HFFc6 (cell line): ENCODE measurements at places on chromosomes 6 and 20. TPM values are rescaled to one million over a fixed set of nuclear protein-coding genes. Genes with fewer than 3 reads are reported as not detected.

DNA sequence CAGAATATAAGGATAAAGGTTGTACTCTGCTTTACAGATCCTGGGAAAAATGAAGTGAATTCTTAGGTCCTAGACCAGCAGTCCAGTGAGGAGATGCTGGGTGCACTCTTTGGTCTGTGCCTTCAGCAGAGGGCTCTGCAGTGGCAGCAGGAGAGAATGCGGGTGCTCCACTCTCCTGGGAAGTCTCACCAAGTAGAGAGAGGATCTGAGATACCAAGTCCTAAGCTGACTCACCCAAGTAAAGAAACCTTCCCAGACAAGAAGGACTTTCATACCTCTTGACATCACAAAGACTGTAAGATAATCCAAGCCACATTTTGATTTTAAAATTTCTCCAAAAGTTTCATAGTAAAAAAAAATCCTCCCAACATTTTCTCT, 116.9 kb upstream of the EMILIN3 start:
- H3K27ac ChIP-seq, result peak overlapping the region; percentile 80
- peaks cover 2% of the 10 kb centered on the region; the same call in 1 of the 2 replicates for H3K27me3 ChIP-seq
- peak; percentile 52 for DNase-seq

- H3K4me3 ChIP-seq, result no peak overlapping the region; the same call in 1 of the 2 replicates
- peaks cover 64% of the 10 kb centered on the region for H3K4me1 ChIP-seq
- H3K36me3 ChIP-seq, result no peaks in the 10 kb centered on the region
- peaks cover 2% of the 10 kb centered on the region; the same call in 1 of the 2 replicates for H3K27me3 ChIP-seq
- H3K27ac ChIP-seq, result peak overlapping the region; percentile 84
Measured at GRCh38 chr6:36246506-36247268, 23.2 kb upstream of the PNPLA1 start.

DNA sequence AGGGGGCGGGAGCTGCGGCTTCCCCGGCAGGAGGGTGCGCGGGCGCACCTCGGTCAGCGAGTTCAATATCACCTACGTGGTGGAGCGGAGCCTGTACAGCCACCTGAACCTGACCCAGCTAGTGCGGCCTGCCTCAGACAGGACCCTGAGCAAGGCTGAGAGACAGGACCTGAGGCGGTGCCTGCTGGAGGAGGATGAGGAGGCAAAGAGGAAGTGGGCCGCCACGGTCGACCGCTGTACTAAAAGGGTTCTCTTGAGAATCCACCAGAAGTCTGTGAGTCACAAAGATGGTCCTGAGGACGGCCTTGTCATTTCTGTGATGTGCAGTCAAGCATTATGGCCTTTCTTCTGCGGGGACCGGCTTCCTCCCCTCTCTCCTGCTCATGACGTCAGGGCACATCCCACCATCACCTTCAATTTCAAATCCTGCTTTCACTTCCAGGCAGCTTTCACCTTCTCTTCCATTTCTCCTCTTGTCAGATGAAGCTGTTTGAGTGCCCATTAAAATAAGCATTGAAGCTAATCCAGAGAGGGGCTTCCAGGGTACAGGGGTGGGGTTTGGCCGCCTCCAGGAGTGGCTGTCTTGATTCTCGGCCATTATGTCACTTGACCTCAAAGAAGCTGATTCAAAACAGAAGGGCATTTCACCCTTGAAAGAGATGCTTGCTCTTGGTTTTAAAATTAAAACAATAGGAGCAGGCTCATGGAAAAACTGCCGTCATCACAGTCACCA, 177.6 kb downstream of the SASH1 start:
- peaks cover 69% of the 10 kb centered on the region for H3K36me3 ChIP-seq
- peak overlapping the region; percentile 96 for H3K27ac ChIP-seq
- H3K4me1 ChIP-seq, result peaks cover 80% of the 10 kb centered on the region
- no peak for DNase-seq
- H3K4me3 ChIP-seq, result peak overlapping the region; percentile 62

DNA sequence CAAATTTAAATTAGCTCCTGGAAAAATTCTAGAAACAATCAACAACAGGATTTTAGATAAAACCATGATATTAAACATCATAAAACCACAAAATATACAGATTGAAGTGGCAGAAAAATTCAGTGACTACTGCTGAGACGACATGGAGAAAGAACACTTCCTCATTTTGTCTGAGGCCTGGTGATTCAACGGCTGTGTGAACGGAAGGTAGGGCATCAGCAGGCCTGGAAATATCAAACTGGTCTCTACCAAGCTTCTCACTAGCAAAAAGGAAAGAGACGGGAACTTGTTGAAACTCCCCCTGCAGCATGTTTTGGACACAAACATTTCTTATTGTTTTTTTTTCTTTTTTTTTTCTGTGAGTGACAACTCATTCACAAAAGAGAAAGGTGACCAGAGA, 58.0 kb upstream of the AHI1 start:
- no peaks in the 10 kb centered on the region for H3K36me3 ChIP-seq
- H3K4me3 ChIP-seq, result no peak overlapping the region
- H3K27me3 ChIP-seq, result peaks cover 2% of the 10 kb centered on the region
- H3K27ac ChIP-seq, result no peak overlapping the region

GRCh38 chr6:53044071-53044470, 21.1 kb upstream of the FBXO9 start:
- H3K36me3 ChIP-seq, result peaks cover 36% of the 10 kb centered on the region
- DNase-seq, result no peak
- H3K4me3 ChIP-seq, result peak overlapping the region; percentile 66
- peak overlapping the region; percentile 82 for H3K27ac ChIP-seq

GRCh38 chr20:17882065-17882833, 86.3 kb downstream of the SNX5 start:
- no peak for DNase-seq
- H3K27me3 ChIP-seq, result peaks cover 3% of the 10 kb centered on the region; the same call in 1 of the 2 replicates

DNA sequence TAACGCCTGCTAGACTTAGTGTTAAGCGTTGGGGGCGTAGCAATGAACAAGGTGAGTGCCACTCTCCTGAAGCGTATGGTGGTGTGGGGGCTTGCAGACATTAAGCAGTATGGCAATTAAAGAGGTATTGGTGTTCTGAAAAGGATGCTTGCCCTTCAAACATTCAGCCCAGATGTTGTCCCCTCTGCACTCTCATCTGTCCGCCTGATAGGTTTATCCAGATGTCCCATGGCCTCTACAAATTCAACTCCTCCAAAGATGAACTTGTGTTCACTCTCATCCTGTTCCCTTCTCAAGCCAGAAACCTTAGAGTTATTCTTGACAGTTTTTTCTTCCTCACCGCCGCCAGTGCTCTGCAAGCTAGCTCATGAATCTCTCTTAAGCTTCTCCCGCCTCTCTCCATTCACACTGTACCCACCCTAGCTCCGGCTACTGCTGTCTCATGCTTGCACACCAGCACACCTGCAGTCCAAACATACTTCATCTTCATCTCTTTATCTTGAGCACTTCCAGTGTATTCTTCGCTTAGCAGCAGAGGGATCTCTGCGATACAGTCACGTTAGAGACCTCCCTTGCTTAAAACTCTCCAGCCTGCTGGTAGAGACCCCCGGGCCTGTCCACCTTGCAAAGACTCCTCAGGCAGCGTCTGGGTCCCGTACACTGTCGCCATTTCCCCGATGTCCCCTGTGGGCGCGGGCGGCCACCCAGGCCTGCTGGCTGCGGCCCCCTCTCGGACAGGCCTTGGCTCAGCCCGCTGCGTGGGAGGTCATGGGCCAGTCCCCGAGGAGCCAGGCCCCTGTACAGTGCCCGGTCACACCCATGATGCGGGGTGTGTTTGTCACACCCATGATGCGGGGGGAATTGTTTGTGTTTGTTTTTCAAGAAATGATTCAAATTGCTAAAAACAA, 962 bp downstream of the DDX27 start:
- H3K36me3 ChIP-seq, result peaks cover 19% of the 10 kb centered on the region
- peak overlapping the region; percentile 97 for H3K4me3 ChIP-seq
- peak overlapping the region; percentile 89 for H3K27ac ChIP-seq
- no peaks in the 10 kb centered on the region; the same call in 1 of the 2 replicates for H3K27me3 ChIP-seq
- no peak for DNase-seq

- no peak for DNase-seq
- no peaks in the 10 kb centered on the region for H3K27me3 ChIP-seq
- H3K36me3 ChIP-seq, result no peaks in the 10 kb centered on the region
- H3K27ac ChIP-seq, result no peak overlapping the region
Measured at GRCh38 chr6:13370623-13371022, 42.3 kb upstream of the TBC1D7 start.

GRCh38 chr6:170083236-170084051, 207.4 kb downstream of the DLL1 start:
- no peak for DNase-seq
- no peaks in the 10 kb centered on the region for H3K4me1 ChIP-seq
- peaks cover 5% of the 10 kb centered on the region for H3K36me3 ChIP-seq
- no peak overlapping the region for H3K27ac ChIP-seq
- peaks cover 2% of the 10 kb centered on the region; the same call in 1 of the 2 replicates for H3K27me3 ChIP-seq

DNA sequence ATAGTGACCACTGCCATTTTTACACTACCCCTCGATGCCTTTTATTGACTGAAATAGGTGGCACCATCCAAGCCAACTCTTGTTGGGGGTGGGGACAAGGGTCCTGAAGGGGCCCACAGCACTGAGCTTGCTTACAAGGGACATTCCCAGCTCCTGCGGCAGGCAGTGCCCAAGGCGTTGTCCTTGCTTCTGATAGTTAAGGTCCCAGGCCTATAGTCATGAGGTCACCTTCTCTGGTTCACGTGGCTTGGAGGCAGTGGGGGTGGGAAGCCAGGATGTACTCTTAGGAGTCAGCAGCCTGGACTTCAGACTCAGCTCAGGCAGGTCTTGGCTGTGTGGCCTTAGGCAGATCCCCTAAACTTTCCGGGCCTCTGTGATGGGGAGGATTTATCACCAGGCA, 48.6 kb downstream of the TOX2 start:
- H3K27me3 ChIP-seq, result peaks cover 3% of the 10 kb centered on the region; the same call in 1 of the 2 replicates
- peak overlapping the region; percentile 42 for H3K27ac ChIP-seq
- peaks cover 19% of the 10 kb centered on the region for H3K36me3 ChIP-seq
- H3K4me1 ChIP-seq, result peaks cover 40% of the 10 kb centered on the region

- H3K27ac ChIP-seq, result no peak overlapping the region
- peaks cover 1% of the 10 kb centered on the region; the same call in 1 of the 2 replicates for H3K27me3 ChIP-seq
Measured at GRCh38 chr6:64547594-64548268, 912.1 kb downstream of the PHF3 start.

- H3K4me3 ChIP-seq, result no peak overlapping the region
- H3K27me3 ChIP-seq, result peaks cover 21% of the 10 kb centered on the region
- no peaks in the 10 kb centered on the region for H3K4me1 ChIP-seq
- H3K36me3 ChIP-seq, result no peaks in the 10 kb centered on the region
Measured at GRCh38 chr20:251354-251753, 6.2 kb upstream of the DEFB132 start.

DNA sequence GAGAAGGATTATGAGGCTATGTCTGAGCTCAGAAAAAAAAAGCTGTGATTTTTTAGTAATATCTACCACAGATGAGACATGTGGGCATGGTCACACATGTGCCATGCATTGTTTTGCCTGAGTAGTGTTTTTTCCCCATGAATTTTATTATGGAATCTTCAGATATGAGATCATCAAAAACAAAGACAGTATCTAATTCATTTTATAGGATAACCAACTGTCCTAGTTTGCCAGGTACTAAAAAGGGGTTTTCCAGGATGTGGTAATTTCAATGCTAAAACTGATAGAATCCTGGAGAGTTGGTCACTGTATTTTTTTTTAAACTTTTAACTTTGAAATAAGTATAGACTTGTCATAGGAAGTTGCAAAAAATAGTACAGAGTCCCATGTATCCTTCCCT, 127.4 kb upstream of the MAP3K7 start:
- H3K27me3 ChIP-seq, result no peaks in the 10 kb centered on the region
- H3K4me1 ChIP-seq, result no peaks in the 10 kb centered on the region
- DNase-seq, result no peak
- no peak overlapping the region for H3K4me3 ChIP-seq
- H3K27ac ChIP-seq, result no peak overlapping the region

DNA sequence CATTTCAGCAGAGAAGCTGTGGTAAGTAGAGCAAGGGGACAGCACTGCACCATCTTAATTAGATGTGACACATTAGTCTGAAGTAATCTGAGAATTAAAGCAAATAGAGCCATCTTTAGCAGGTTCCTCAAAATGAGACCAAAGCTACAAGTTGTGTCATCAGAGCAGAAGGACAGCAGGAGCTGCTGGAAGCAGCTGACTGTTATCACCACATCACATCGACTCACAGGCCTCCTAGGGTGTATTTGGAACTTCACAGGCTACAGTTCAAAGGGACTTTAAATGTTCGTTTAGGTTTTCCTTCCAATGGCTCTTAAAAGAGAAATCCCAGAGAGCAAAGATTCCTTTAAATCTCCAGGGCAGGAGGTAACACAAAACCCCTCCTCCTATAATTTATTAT, 69.5 kb downstream of the LCA5 start:
- H3K27me3 ChIP-seq, result no peaks in the 10 kb centered on the region; the same call in 1 of the 2 replicates
- no peaks in the 10 kb centered on the region for H3K36me3 ChIP-seq
- H3K4me3 ChIP-seq, result peak overlapping the region; percentile 44

GRCh38 chr6:11460837-11461661, 76.5 kb upstream of the TMEM170B start:
- no peak overlapping the region for H3K4me3 ChIP-seq
- peaks cover 4% of the 10 kb centered on the region for H3K27me3 ChIP-seq
- DNase-seq, result no peak
- H3K4me1 ChIP-seq, result peaks cover 8% of the 10 kb centered on the region
- H3K36me3 ChIP-seq, result peaks cover 5% of the 10 kb centered on the region; the same call in 1 of the 2 replicates

DNA sequence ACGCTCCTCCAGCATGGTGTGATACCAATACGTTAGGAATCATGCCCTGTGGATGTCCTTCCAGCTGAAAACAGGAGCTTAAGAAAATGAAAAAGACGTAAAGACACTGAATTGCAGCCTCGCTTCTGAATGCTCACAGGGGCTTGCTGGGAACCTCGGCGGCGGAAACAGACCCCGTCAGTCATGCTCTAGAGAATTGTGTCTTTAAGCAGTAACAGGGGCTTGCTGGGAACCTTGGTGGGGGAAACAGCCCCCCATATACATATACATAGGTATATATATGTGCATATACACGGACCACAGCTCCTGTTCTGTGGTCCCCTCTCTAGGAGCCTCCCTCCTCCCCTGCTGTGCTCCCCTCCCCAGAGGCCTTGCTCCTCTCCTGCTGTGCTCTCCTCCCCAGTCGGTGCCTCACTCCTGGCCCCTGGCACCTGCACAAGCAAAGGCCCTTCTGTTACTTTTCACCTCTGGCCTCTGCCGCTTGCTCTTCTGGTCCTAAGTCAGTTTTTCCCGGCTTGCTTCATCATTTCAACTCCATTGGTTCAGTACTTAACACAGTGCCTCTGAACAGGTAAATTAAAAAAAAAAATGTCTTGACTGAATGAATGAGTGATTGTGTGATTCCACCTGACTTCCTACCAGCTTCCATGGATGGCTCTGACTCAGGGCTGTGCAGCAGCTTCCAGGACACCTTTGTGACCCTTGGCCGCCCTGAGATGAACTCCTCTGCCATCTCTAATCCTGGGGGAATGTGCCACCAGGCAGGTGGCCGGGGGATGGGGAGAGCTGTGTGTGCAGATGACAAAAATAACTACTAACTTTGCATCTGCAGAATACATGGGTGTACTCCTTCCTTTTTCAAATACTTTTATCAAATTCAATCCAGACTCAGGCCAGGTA, 246.1 kb downstream of the SMOC2 start:
- H3K4me1 ChIP-seq, result no peaks in the 10 kb centered on the region
- no peak for DNase-seq
- no peaks in the 10 kb centered on the region for H3K27me3 ChIP-seq
- H3K36me3 ChIP-seq, result no peaks in the 10 kb centered on the region
- no peak overlapping the region for H3K4me3 ChIP-seq

GRCh38 chr6:167667204-167668018, 159.3 kb upstream of the AFDN start:
- H3K27me3 ChIP-seq, result peaks cover 4% of the 10 kb centered on the region
- peaks cover 26% of the 10 kb centered on the region for H3K36me3 ChIP-seq
- no peak for DNase-seq

- H3K4me3 ChIP-seq, result no peak overlapping the region
- no peaks in the 10 kb centered on the region for H3K27me3 ChIP-seq
- no peak for DNase-seq
Measured at GRCh38 chr6:163513570-163514166, 99.2 kb downstream of the QKI start.

TGM2 gene
- total RNA-seq, result 100 to 430 TPM (median 265 TPM) in 3 replicates

BHLHE23 gene
- not detected in 3 replicates for total RNA-seq

VSX1 gene
- not detected in 2 replicates for total RNA-seq

LY6G6D gene
- total RNA-seq, result not detected in 3 replicates

LPA gene
- total RNA-seq, result not detected in 3 replicates

LIN28B gene
- not detected in 3 replicates for total RNA-seq
